HAP-1 (cell line): ENCODE measurements at places on chromosomes 12 and 14.

DNA sequence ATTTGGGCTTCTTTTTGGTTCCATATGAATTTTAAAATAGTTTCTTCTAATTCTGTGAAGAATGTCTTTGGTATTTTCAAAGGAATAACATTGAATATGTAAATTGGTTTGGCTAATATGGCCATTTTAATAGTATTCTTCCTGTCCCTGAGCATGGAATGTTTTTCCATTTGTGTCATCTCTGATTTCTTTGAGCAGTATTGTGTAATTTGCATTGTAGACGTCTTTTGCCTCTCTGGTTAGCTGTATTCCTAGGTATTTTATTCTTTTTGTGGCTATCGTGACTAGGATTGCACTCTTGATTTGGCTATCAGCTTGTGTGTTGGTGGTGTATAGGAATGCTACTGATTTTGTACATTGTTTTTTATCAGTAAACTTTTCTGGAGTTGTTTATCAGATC, 601.9 kb downstream of the SNAPC1 start:
- DNase-seq: no peak

- DNase-seq: no peak
Measured at GRCh38 chr12:124388679-124389137, 93.8 kb downstream of the RFLNA start.

GRCh38 chr12:118742431-118742830, 238.9 kb upstream of the SRRM4 start:
- DNase-seq: no peak

GRCh38 chr14:50928002-50928635, 16.2 kb downstream of the PYGL start:
- DNase-seq: no peak

GRCh38 chr14:60195179-60195810, 30.1 kb upstream of the DHRS7 start:
- DNase-seq: no peak

DNA sequence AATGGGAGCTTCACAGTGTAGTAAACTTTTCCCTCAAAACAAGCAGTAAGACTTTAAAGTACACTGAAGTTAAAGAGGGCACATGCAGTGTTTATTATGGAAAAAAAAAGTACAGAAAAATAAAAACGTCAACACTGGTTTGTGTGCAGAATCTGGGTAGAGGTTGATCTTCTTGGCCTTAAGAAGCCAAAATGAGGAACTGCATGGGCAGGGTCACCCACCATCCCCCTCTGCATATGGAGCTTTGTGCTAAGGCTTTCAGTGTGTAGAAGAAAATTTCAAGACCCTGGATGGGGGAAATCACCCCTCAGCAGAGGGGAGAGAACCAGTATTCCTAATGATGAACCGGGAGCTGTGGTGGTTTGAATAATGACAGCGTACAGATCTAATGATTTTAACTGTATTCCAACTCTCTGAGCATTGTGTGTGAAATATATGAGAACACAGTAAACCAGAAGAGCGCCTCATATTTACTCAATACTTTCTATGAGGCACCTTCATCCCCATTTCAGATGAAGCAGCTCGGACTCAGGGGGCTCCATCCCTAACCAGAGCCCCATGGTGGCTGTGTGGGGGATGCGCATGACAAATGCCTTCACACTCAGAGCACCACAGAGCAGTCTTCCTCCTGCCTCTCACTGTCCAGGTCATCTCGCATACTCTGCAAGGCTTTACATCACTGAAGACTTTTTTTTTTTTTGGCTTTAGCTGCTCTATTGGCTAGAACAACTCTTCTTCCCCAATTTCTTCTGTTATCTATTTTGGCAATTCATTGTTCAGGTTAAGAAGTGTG, 33.4 kb downstream of the ACADS start:
- no peak for DNase-seq

DNA sequence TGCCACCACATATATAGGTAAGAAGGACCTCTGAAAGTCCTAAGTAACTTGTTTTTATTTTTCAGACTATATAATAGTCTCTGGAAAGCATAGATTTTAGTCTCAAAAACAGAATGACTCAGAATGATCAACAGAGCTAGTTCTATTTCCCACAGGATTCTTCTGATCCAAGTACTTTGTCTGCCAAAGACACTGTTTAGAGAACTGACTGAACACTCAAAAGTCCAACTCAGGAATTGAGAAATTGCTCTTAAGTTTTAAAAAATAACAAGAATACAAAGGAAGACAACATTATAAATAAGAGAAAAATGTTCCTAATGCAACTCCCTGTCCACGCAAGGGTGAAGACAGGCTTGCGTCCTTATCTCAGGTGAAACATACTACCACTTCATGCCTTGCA, 29.0 kb downstream of the LGMN start:
- no peak for DNase-seq

DNA sequence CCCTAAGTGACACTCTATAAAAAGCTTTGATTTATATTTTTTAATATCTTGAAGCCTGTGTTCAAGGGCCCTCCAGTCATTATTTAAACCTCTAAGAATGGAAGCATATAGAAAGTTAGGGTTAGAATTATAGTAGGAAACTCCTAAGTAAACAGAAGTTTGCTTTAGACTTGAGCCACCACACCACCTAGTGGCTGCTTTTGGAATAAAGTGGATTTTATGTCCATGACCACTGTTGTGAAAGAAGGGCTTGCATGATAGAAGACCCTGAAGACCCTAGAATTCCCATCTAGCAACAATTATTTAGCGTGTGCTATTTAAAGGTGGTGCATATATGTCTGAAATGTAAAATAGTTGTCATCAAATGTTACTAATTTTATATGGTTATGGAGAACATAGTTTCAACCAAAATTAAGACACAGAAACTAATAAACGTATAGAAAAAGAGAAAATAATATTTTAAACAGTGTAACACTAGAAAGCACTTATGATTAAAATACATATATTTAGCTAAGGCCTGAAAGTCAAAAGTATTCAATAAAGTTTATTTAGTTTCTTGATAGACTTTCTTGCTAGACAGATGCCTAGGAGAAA, 21.3 kb downstream of the LRRIQ1 start:
- DNase-seq: peak; percentile 36

DNA sequence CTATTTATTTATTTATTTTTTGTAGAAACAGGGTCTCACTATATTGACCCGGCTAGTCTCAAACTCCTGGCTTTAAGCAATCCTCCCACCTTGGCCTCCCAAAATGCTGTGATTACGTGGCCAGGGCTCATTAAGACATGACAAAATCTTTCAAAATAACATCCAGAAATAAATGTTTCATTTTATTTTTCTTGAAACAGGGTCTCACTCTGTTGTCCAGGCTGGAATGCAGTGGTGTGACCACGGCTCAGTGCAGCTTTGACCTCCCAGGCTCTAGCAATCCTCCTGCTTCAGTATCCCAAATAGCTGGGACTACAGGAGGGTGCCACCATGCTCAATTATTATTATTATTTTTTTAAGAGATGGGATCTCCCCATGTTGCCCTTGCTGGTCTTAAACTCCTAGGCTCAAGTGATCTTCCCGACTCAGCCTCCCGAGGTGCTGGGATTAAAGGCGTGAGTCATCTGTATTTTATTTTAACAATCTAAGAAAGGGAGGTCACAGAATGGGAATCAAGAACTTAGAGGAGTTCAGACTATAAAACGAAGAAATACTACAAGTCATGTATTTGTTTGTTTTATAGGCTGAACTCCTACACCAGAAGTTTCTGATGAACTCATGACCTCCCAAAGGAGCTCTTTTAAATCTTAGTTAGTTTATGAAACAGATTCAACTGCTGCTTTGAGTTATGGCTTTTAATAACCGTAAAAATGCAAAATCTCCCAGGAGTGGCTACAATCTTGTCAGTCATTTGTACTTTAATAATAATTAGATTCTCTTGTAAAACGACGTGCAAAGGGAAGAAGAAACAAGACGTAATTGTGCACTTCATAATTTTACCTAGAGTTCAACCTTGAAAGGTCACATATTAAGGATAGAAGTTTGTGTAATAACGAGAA, 2.1 kb upstream of the TMEM263 start:
- no peak for DNase-seq

DNA sequence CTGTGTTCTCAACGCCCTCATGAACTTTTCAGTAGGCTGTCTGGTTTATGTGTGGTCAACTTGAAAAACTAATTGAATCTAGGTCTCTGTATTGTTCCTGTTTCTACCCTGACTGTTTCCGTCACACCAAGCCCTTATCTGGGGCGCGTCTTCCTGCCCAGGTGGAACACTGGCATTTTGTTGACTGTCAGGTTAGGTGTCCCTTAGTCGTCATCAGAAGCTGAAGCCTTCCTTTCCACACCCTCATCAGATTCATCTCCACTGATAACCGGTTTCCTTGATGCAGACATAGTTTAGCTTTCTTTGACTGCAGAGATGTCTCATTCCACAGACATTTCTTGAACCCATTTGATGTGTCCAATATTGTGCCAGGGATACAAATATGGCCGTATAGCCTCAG, 96.5 kb downstream of the DUSP16 start:
- no peak for DNase-seq

DNA sequence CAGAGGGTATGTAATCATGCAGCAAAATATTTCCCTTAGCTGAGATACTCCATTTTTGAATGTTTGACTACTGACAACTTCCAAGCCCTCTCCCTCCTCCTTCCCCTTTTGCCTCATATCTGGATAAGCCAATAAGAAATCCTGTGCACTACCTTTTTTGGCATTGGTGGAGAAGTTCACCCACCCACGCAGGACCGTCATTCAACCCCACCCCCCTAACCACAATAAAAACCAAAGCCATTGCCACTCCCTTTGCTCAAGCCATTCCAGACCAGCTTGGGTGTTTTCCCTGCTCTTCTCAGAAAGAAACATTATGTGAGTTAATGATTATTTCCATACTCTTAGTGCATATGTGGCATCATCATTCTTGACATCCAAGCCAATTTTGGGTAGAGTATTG, 176.7 kb downstream of the PTPN11 start:
- DNase-seq: no peak

GRCh38 chr14:61893371-61893940, 131.2 kb downstream of the SNAPC1 start:
- no peak for DNase-seq

DNA sequence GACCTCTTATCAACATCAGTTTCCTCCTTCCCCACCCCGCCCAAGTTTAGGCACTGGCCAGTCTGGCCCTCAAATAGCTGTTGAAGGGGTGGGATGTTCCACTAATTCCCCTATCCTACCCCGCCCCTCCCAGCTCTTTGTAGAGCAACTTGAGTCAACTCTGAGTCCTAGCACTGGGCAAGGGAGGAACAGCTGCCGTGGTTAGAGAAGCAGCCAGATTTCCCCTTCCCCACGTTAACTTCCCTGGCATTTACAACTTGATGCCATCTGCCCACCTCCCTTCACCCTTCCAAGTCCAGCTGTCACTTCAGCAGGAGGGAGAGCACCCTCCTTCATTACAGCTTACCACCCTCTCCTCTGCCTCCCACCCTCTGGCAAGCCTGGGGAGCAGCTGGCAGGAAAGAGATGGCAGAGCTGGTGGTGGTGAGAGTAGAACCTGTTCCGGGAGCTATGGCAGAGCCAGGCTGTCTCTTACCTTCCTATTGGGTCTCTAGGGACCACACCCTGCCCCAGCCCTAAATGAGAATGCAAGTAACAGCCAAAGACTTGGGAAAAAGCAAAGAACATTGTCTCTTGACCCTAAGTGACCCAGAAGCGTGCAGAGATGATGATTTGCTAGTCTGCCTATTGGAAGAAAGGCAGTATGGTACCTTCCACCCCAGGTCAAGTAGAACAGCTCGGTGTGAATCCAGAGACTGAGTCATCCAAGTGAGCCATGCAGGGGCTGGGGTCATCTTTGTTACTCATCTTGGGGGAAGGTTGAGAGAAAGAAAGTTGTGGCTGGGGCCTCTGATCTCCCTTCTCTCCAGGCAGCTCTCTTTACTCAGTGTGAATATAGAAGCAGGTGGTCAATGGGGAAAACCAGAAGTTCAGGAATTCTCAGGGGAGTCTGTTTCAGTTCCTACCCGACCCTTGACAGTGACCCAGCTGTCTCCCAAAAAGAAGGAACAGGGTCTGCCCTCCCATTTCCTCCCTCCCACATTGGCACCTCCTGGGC, 1.5 kb downstream of the BLOC1S1 start:
- DNase-seq: no peak

DNA sequence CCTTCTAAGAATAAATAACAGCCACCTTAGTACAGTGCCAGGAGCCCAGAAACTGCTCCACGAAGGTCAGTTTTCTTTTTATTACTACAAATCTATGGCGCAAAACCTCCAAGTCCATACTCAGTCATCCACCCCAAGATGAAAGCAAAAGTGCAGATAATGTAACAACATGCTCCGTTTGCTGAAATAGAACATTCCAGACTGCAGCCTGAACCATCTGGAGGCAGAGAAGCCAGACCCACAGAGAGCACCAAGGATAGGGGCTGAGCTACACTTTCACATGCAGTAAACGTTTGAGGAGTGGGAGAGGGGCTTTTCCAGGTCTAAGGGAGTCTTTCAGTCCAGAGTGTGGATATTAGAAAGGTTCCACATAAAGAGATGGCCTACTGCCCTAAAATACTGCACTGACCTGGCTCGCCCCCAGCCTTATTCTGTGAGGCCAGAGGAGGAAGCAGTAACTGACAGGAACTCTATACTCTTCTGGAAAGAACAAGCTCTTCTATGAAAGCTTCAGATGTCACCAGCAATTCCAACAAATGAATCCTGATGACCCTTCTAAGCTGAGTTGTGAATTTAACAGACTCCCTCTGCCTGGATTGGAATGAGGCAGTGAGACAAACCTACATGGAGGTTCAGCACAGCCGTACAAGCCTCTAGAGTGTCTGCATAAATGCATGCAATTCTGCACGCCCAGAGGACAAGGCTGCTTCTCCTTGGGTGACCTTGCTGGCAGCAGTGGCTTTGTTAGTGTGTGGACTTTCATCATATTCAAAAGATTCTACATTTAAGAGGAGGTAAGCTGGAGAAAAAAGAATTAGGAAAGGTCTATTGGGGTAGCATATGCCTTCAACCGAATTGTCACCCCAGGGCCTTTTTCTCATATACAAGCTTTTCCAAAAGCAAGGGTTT, 153.9 kb upstream of the EGLN3 start:
- peak; percentile 90 for DNase-seq

DNA sequence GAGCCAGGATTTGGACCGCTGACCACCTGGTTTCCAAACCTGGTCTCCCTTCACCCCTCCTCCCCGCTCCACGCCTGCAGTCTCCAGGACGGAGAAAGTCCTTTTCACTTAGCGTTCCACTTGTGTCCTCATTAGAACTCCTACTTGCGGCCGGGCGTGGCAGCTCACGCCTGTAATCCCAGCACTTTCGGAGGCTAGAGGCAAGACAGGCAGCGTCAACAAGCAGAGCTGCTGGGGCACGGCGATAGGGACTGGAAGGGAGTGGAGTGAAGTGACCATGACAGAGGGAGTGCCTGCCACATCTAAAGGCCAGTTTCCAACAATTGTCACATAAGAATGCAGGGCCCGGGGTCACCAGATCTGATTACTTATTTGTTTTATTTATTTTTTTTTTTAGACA, 132.5 kb upstream of the NCOR2 start:
- no peak for DNase-seq

GRCh38 chr12:104834607-104835006, 123.5 kb downstream of the SLC41A2 start:
- no peak for DNase-seq
